Adrenal gland (tissue), 19 donors: ENCODE measurements at places on chromosomes 7 and 10.

GRCh38 chr10:35735412-35735811, 93.3 kb upstream of the FZD8 start:
- H3K27me3 ChIP-seq: no peaks in the 10 kb centered on the region
- no peak overlapping the region for H3K27ac ChIP-seq
- H3K4me3 ChIP-seq: no peak overlapping the region

DNA sequence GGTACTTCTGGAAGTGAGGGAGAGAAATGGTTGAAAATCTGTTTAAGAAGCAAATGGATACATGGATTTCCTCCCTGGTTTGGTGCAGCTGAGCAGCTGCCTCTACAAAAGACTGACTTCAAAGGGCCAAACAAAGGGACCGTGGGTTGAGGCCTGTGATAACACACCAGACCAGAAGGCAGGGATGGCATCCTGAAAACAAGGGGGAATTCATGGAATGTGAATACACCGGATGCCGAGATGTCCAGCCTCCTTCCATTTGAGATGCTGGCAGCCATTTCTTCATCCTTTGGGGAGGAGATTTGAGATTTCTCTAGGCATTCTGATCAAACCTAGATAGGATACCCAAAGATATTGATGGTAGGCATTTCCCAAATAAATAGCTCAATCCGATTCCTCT, 36.9 kb downstream of the TAF3 start:
- H3K4me1 ChIP-seq: no peaks in the 10 kb centered on the region
- no peaks in the 10 kb centered on the region for H3K27me3 ChIP-seq
- no peaks in the 10 kb centered on the region for H3K36me3 ChIP-seq
- DNase-seq: no peak

DNA sequence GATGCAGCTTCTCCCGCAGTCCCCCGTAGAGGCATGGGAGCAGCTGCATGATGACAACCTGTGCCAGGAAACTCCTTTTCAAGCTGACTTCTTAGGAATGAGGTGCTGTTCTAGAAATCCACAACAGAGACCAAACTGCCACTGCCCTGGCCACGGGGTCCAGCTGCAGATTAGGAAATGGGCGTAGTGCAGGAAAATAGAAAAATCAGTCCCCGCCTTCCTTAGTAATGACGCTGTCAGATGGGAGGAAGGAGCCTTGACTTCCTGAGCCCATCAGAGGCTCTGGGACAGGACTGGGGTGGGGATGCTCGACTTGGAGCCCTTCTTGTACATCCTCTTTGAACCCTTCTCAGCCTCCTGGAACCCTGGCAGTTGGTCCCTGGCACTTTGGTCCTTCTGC, 227.8 kb upstream of the GRB10 start:
- H3K27me3 ChIP-seq: no peaks in the 10 kb centered on the region
- peak; percentile 35 for DNase-seq
- no peak overlapping the region for H3K27ac ChIP-seq
- no peaks in the 10 kb centered on the region for H3K36me3 ChIP-seq

- H3K27ac ChIP-seq: peak within 1 kb of the TSS; percentile 77
- no peaks in the 10 kb centered on the region for H3K36me3 ChIP-seq
- no peaks in the 10 kb centered on the region for H3K27me3 ChIP-seq
- peak within 1 kb of the TSS; percentile 10 for H3K4me3 ChIP-seq
Observed at GRCh38 chr10:71212318-71213126, at the start of gene UNC5B. Gene UNC5B, plus strand, starts transcription at chr10:71212570. Its CDS starts 416 bp downstream, at chr10:71212986.

DNA sequence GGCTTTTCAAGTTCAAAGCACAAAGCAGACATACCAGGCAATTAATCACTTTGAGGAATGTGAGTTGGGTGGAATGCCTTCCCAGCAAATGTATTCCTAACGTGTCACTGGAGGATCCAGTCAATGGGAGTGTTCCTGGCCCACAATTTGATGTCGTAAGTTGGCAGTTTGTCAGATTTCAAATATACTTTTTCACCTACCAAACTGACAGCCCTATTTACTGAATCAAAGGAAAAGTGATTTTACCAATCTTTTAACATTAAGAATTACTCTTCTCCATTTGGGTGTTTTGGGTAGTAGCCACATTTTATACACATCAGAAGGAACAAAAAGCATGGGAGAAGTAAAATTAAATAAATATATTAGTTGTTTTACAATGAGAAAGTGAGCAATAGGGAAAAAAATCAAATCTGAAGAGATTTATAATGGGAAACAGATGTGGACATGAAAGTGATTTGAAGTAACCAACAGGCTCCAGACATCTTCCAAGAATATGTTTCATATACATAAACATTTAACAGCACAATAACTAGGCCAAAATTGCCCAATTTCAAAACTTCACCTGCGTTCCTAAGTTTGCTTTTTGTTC, 222.9 kb downstream of the MTERF1 start:
- no peaks in the 10 kb centered on the region for H3K4me1 ChIP-seq
- no peaks in the 10 kb centered on the region for H3K27me3 ChIP-seq
- H3K27ac ChIP-seq: no peak overlapping the region
- no peak overlapping the region for H3K4me3 ChIP-seq

DNA sequence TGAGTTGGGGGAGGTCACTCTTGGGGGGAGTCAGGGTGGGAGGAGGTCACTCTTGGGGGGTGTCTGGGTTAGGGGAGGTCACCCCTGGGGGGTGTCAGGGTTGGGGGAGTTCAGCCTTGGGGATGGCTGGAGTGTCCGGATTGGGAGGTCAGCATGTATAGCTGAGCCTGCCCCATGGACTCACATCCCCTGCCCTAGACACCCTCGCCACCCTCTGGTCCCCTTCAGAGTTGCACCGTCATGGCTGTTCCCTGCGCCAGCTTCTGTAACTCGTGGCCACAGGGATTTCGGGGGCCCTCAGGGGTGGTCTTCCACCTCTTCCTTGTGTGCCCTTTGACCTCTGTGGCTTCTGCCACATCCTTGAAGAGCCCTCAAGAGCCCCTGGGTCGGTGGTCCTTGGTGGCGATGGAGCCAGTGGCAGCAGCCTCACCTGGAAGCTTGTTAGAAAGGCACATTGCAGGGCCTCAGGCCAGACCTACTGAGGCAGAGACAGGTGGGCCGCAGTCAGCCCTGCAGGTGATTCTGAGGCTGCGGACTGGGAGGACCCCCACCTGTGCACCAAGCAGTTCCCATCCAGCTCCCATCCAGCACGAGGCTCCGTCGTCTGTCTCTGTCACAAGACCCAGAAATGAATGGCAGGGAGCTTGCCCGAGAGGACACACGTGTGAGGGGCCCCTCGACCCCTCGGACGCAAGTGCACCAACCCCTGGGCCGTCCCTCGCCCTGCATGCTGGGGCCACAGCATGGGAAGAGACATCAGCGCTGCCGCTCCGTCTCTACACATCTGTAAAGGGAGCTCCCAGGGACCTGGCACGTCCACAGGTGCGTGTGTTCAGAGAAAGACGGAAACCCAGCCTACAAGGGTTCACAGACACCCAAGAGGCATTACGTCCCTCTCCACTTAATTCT, 44.7 kb upstream of the SUN1 start:
- H3K4me3 ChIP-seq: no peak overlapping the region
- H3K36me3 ChIP-seq: peaks cover 19% of the 10 kb centered on the region
- H3K27ac ChIP-seq: no peak overlapping the region
- no peak for DNase-seq
- no peaks in the 10 kb centered on the region for H3K27me3 ChIP-seq
- no peaks in the 10 kb centered on the region for H3K4me1 ChIP-seq

DNA sequence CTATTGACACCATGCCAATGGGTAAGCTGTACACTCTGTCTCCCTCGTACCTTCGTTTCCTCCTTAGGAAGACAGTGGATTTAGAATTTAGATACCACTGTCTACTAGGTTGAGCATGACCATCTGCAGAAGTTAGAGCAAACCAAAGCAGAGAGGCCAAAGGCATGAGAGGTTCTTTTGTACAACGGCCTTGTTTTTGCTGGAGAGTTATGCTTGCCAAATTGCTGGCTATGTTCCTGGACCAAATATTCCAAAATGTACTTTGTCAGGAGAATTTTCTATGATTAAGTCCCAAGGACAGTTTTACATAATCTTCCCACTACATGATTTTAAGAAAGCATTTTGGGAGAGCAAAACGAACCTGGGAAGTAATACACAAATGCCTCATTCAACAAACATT, 47.9 kb upstream of the PLCE1 start:
- no peak overlapping the region for H3K4me3 ChIP-seq
- DNase-seq: peak; percentile 16
- H3K27ac ChIP-seq: peak overlapping the region; percentile 40
- peaks cover 4% of the 10 kb centered on the region for H3K4me1 ChIP-seq
- H3K36me3 ChIP-seq: no peaks in the 10 kb centered on the region

DNA sequence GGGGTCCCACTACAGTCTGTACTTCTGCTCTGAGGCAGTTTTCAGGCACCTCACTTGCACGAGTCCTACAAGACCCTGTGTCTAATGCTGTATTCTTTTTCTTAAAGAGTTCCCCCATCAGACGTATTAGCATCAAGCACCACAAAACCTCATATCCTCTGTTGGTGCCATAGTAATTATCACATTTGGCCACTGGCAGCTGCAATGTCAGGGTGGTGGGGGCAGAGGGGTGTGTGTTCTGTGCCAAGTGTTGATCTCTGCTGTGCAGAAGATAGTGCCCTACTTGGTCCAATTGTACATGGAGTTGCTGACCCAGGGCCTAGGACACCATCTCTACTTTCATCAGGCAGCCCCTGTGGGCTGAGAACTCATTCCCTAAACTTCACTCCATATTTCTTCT, 20.0 kb upstream of the JAZF1 start:
- H3K36me3 ChIP-seq: no peaks in the 10 kb centered on the region
- H3K4me3 ChIP-seq: no peak overlapping the region
- peaks cover 5% of the 10 kb centered on the region for H3K27me3 ChIP-seq
- no peak for DNase-seq
- no peak overlapping the region for H3K27ac ChIP-seq

GRCh38 chr7:103379270-103379975, 32.0 kb downstream of the PSMC2 start:
- H3K4me3 ChIP-seq: no peak overlapping the region
- H3K27me3 ChIP-seq: no peaks in the 10 kb centered on the region
- no peaks in the 10 kb centered on the region for H3K4me1 ChIP-seq
- no peak overlapping the region for H3K27ac ChIP-seq
- H3K36me3 ChIP-seq: no peaks in the 10 kb centered on the region

DNA sequence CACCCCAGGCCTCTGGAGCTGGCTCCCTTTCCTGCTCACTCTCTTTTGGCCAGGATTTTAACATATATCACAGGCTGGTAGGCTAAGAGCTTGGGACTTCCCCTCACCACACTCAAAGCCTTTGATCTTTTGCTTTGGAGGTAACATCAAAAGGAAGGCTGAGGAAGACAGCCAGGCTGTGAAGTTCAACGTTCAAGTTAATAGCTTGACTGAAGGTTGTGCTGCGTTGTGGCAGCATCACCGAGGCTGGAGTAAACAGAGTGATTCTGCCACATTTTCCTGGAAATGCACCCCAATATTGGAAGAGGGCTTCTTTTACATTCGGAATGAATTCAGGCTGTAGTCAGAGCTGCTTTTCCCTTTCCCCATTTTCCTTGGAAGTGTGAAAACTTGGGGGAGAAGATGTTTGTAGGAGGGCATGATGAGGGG, 57.3 kb downstream of the TCF7L2 start:
- H3K27me3 ChIP-seq: no peaks in the 10 kb centered on the region
- H3K4me1 ChIP-seq: no peaks in the 10 kb centered on the region
- no peaks in the 10 kb centered on the region for H3K36me3 ChIP-seq
- no peak overlapping the region for H3K27ac ChIP-seq
- H3K4me3 ChIP-seq: no peak overlapping the region

- H3K27ac ChIP-seq: no peak overlapping the region
- H3K4me1 ChIP-seq: no peaks in the 10 kb centered on the region
- H3K27me3 ChIP-seq: no peaks in the 10 kb centered on the region
- no peak for DNase-seq
Observed at GRCh38 chr10:66642217-66642616, 283.6 kb upstream of the LRRTM3 start.

GRCh38 chr7:37033141-37033540, 308.8 kb upstream of the AOAH start:
- no peak overlapping the region for H3K27ac ChIP-seq
- no peak for DNase-seq
- no peaks in the 10 kb centered on the region for H3K36me3 ChIP-seq

DNA sequence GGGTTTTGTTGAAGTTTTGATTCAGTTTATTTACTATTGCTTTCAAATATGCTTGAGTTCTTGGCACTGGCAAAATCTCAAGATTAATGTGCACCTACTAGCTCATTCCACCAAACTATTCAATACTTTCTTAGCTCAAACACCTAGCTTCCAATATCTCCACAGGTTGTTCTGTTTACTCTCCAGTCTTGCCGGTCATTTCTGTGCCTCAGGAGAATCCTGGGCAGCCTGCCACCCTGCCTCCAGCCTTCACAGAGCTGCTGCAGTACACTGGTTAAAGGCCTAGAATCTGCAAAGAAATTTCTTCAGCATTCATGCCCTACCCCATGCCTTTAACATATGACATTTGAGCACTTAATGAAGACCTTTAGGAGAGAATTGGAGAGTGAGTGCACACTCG, 4.0 kb upstream of the TMEM106B start:
- peaks cover 5% of the 10 kb centered on the region for H3K4me1 ChIP-seq
- no peak overlapping the region for H3K27ac ChIP-seq
- no peaks in the 10 kb centered on the region for H3K27me3 ChIP-seq
- peak; percentile 77 for DNase-seq
- no peak overlapping the region for H3K4me3 ChIP-seq

DNA sequence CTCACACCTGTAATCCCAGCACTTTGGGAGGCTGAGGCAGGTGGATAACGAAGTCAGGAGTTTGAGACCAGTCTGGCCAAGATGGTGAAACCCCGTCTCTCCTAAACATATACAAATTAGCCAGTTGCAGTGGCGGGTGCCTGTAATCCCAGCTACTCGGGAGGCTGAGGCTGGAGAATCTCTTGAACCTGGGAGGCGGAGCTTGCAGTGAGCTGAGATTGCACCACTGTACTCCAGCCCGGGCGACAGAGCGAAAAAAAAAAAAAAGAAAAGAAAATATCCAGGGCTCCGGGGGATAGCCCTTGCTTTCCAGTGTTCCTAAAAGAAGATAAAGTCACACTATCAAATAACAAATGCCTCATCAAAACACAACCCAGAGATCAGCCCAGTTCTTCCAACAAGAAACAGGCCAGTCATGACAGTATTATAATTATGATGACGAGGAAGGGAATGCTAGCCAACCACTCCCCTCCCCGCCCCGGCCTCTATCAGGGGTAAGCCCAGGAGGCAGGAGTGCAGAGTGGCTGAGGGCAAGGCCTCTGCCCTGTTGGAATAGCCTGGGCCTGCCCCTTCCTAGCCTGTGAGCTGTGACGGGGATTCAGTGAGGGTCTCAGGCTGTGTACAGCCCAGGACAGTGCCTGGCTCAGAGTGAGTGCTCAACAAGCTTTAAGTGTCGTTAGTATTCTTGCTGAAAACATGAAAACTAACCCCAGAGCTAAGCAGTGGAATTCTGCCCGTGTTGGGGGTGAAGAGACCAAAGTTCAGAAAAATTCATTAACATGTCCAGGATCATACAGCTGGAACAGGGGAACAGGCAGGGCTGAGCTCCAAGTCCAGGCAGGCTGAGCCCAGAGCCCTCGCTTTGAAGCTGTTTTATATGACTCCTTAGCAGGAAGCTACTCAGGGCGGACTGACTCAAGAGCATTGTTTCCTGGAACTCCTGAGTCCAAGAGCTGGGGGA, 54.3 kb downstream of the FAM241B start:
- H3K4me1 ChIP-seq: no peaks in the 10 kb centered on the region
- no peak overlapping the region for H3K27ac ChIP-seq
- no peak overlapping the region for H3K4me3 ChIP-seq

GRCh38 chr10:12181065-12181775, 14.5 kb downstream of the NUDT5 start:
- H3K27ac ChIP-seq: no peak overlapping the region
- DNase-seq: no peak
- H3K4me1 ChIP-seq: no peaks in the 10 kb centered on the region
- no peak overlapping the region for H3K4me3 ChIP-seq
- H3K36me3 ChIP-seq: peaks cover 47% of the 10 kb centered on the region

- no peaks in the 10 kb centered on the region for H3K36me3 ChIP-seq
- peak overlapping the region; percentile 76 for H3K27ac ChIP-seq
- H3K27me3 ChIP-seq: no peaks in the 10 kb centered on the region
Observed at GRCh38 chr10:7788639-7789286, 786 bp downstream of the ATP5F1C start.
